Urinary bladder (tissue), 4 donors: ENCODE measurements at places on chromosomes 13 and 19. TPM values are rescaled to one million over a fixed set of nuclear protein-coding genes. Genes with fewer than 3 reads are reported as not detected.
A peak's percentile ranks its signal among the peaks of the same experiment; 100 is the strongest.

DNA sequence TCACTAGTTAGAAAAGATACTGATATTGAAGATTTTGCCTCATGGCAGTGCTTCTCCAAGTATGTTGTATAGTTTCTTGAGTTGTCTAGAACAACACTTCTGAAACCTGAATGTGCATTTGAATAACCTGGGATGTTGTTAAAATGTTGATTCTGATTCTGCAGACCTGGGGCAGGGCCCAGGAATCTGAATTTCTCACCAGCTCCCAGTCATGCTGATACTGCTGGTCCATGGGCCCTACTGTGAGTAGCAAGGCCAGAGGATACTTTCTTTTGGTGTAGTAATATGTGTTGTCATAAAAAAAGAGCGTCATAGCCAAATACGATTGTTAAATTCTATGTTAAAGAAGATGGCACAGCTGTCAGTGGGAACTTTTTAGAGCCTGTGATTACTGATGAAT, 41.6 kb upstream of the C1QTNF9 start:
- DNase-seq, result no peak

DNA sequence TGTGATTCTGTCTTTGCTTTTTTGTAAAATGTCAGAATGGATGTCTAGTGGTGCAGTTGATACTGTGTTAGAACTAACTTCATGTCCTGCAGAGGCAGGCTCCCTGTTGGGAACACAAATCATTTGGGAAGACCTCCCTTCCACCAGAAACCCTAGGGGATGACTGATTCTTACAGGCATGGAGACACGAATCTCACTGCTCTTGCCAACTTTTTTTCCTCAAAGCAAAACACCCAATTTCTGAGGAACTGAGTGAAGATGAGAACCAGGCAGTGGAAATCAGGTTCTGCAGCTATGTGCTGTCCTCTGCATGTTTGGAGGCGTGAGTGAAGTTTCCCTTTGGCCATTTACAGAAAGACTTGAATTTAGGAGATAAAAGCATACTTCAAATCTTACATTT, 87.5 kb upstream of the CSNK1A1L start:
- no peak for DNase-seq

DNA sequence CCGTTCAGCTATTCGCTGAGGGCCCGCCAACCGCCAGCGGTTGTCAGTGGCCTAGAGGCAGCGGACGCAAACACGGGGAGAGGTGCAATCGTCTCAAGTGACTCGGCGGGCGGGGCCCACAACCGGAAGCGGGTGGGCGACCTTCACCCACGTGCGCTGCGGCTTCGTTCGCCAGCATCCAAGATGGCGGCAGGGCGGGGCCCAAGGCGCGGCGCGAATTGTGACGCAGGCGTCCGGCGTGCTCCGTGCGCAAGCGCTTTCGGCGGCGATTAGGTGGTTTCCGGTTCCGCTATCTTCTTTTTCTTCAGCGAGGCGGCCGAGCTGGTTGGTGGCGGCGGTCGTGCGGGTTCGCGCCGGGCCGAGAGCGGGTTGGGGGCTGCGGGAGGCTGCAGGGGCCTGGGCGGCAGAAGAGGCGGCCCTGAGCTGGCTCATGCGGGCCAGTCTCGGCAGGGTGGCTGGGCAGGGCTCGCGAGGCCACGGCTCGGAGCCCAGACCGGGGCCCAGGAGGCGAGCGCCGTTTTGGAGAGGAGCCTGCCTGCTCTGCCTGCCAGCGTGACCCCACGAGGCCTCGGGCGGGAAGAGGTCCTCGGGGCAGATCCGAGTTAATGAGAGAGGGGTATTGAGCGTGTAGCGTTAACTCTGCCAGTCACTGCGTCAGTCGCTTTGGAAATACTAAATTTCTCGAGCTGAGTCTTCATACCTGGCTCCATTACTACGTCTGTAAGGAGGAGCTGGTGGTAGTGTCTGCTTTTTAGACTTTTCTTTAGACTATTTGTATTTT, at the start of gene UBA52:
Gene UBA52 (plus strand): TSS at position 294 of the 781 bp plus-strand sequence. CDS start 1,444 bp downstream, outside the sequence.
- peak; percentile 89 for DNase-seq

IGSF23 gene
- total RNA-seq, result not detected

DNA sequence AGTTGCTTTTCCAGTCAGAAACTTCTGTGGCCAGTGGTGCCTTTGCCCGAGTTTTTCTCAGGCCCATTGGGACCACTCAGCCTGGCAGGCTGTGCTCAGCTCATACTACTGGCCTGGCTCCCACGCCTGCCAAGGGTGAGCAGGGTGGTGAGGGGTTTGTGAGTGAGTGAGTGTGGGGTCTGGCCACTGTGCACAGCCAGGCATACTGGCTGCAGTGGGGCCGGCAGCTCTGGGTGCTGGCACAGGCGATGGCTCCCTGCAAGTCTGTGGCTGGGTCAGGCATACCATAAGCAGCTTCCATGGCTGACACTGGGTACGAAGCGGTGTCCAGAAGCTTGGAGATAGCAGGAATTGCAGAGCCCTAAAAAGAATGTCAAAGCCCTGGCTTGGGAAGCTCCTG, 161.0 kb downstream of the SLITRK6 start:
- no peak for DNase-seq

DNA sequence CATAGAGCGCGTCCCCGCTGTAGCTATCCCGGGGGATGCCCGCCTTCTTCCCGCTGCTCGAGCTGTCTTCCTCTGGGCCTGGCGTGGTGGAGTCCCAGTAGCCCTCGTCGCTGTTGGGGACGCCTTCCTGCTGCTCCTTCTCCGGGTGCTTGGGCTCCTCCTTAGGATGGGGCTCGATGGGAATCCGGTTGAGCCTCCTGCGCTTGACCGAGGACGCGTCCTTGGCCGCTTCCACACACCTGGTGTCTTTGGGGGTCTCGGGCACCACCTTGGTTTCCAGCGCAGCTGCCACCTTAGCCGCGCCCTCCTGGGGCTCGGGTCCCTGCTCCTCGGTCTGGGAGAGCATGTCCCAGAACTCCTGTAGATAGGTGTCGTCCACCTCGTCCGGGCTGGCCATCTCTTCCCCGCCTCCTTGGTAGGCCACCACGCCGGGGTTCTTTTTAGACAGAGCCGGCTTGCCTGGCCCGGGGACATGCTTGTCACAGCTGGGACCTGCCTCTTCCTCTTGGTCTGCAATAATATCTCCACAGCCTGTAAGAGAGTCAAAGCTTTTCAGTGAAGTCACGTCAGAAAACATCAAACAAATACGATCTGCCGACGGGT, 2.0 kb downstream of the AMER2 start:
- DNase-seq, result no peak

GRCh38 chr13:28429685-28430290, 65.1 kb downstream of the FLT1 start:
- DNase-seq, result no peak

GRCh38 chr19:13208672-13209483, 58.7 kb downstream of the IER2 start:
- no peak for DNase-seq

MYO1F gene
- total RNA-seq, result 7.5 TPM

GRCh38 chr13:73745190-73745589, 389.0 kb downstream of the KLF12 start:
- no peak for DNase-seq

KIR2DL3 gene
- total RNA-seq, result not detected

PRRG2 gene
- total RNA-seq, result 1.6 TPM

GRCh38 chr13:49550942-49551644, 34.3 kb downstream of the RCBTB1 start:
- no peak for DNase-seq

DNA sequence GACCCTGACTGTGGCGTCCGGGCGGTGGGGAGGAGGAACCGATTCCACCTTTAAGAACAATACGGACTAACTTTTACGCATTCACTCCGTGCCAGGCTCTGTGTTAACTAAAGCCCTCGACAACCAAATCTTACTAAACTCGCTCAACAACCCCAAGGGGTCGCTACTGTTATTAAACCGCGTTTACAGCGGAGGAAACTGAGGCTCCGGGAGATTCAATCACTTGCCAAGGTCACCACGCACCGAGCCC, 1.2 kb downstream of the SAMD1 start:
- no peak for DNase-seq

DNA sequence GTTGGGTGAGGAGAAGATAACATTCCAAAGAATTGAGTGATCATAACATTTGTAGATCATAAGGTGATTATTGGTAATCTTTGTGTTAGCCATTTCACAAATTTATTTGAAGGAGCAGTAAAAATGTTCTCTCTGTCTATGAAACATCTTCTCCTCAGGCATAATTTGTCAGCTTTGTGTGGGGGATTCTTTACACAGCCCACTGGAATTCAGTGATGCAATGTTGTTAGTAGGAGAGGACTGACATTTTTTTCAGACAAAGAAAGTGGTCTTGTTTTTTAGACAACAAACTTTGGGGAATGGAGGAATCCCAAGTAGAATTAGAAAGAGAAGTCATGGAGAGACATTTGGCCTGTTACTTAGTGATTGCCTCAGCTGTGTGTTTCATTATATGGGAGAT, 100.3 kb downstream of the ITGBL1 start:
- DNase-seq, result no peak

DDA1 gene
- total RNA-seq, result 8.0 TPM
